ENCODE measurements at places on chromosomes 7 and 10. TPM values are rescaled to one million over a fixed set of nuclear protein-coding genes. Genes with fewer than 3 reads are reported as not detected.

- no peak for DNase-seq
Measured at GRCh38 chr7:25789701-25790640, 362.0 kb upstream of the NFE2L3 start.

DNA sequence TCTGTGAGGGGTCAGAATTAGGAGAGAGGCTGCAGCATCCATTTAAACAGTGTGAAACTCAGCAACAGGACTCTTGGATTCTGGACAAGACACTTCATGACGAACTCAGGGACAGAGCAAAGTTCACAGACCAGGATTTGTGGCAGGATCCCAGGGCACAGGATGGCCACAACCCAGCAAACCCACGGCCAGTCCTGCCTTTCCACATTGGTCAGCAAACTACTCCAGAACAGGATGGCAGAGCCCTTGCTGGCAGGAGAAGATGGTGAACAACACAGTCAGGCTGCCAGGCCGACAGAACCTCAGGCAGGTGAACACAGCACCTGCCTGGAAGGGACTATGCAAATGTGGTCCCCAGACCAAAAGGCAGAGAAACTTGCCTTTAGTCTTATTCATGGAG lies 34.4 kb downstream of the VSTM4 start:
- DNase-seq, result no peak

ING3 gene
- total RNA-seq, result 14.9 TPM

PDAP1 gene
- 134 TPM for total RNA-seq

- no peak for DNase-seq
Measured at GRCh38 chr7:45239486-45239885, 81.9 kb downstream of the RAMP3 start.

Measured in glutamatergic neuron (in vitro differentiated cells).